ENCODE measurements at places on chromosomes 7 and 10. TPM values are rescaled to one million over a fixed set of nuclear protein-coding genes. Genes with fewer than 3 reads are reported as not detected.

- no peaks in the 10 kb centered on the region for H3K4me1 ChIP-seq
- H3K4me3 ChIP-seq, result no peak overlapping the region
- H3K27me3 ChIP-seq, result no peaks in the 10 kb centered on the region
- no peak for DNase-seq
- no peak overlapping the region for H3K27ac ChIP-seq
Measured at GRCh38 chr10:118768041-118768919, 13.5 kb upstream of the CACUL1 start.

- no peaks in the 10 kb centered on the region for H3K36me3 ChIP-seq
- no peak for DNase-seq
- no peak overlapping the region for H3K4me3 ChIP-seq
Measured at GRCh38 chr7:124328774-124329173, 295.9 kb upstream of the TMEM229A start.

DNA sequence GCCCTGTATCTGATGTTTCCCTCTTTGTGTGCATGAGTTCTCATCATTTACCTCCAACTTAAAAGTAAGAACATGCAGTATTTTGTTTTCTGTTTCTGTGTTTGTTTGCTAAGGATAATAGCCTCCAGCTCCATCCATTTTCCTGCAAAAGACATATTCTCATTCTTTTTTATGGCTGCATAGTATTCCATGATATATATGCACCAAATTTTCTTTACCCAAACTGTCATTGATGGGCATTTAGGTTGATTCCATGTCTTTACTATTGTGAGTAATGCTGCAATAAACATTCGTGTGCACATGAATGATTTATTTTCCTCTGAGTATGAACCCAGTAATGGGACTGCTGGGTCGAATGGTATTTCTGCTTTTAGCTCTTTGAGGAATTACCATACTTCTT lies 163.4 kb downstream of the TMEM26 start:
- no peaks in the 10 kb centered on the region for H3K36me3 ChIP-seq
- no peak overlapping the region for H3K27ac ChIP-seq
- peaks cover 20% of the 10 kb centered on the region for H3K4me1 ChIP-seq
- no peaks in the 10 kb centered on the region for H3K27me3 ChIP-seq
- H3K4me3 ChIP-seq, result no peak overlapping the region

- no peaks in the 10 kb centered on the region for H3K36me3 ChIP-seq
Measured at GRCh38 chr7:33065981-33066380, 3.4 kb upstream of the NT5C3A start.

- no peaks in the 10 kb centered on the region for H3K36me3 ChIP-seq
- peaks cover 36% of the 10 kb centered on the region for H3K27me3 ChIP-seq
- H3K4me3 ChIP-seq, result peak within 1 kb of the TSS; percentile 99
- H3K4me1 ChIP-seq, result peaks cover 32% of the 10 kb centered on the region
- H3K27ac ChIP-seq, result no peak within 1 kb of the TSS
- no peak for DNase-seq
Measured at GRCh38 chr7:151057506-151057988, at the start of gene CDK5. TSS of gene CDK5 (minus strand) at chr7:151057897. CDS start at chr7:151057848, 49 bp downstream.

GRCh38 chr10:127451628-127452027 lies 97.5 kb upstream of the NPS start:
- no peak for DNase-seq
- H3K36me3 ChIP-seq, result no peaks in the 10 kb centered on the region
- no peaks in the 10 kb centered on the region for H3K27me3 ChIP-seq
- no peak overlapping the region for H3K4me3 ChIP-seq
- no peak overlapping the region for H3K27ac ChIP-seq

DNA sequence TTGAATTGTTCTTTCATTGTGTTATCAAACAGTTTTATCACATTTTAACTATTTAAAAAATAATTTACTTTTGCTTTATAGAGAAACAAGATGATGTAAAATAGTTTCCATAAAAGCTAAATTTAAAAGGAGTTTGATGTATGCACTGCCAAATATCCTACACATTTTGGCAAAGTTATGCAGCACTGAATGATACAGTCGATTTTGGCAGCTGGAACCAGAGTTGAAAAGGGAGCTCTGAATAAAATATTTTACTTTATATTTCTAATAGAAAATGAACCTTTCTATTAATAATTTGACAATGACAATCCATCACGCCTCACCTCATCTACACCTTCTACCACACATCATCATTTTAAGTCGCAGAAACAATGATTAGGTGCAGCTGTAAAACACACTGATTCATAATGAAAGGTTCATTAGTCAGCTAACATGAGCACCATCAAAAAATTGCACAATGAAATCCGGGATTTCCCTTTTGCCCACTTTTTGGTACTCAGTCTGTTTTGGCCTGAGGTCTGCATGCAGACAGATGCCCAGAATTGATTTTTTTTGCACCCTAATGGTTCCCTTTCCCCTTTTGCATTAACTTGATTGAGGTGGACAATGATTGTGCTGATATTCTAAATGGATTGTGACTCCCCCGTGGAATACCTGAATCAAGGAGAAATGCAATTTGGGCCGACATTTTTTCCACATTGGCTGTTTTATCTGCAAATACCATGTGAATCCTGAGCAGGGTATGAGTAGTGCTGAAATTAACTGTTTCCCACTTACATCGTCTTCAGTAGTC lies 105.8 kb downstream of the THSD7A start:
- H3K4me3 ChIP-seq, result no peak overlapping the region
- no peak for DNase-seq
- no peaks in the 10 kb centered on the region for H3K36me3 ChIP-seq
- H3K27ac ChIP-seq, result no peak overlapping the region

GRCh38 chr10:36181426-36182178 lies 539.5 kb upstream of the FZD8 start:
- H3K4me1 ChIP-seq, result peaks cover 11% of the 10 kb centered on the region
- H3K27ac ChIP-seq, result no peak overlapping the region
- H3K36me3 ChIP-seq, result no peaks in the 10 kb centered on the region
- H3K4me3 ChIP-seq, result no peak overlapping the region
- no peak for DNase-seq
- peaks cover 13% of the 10 kb centered on the region for H3K27me3 ChIP-seq

DNA sequence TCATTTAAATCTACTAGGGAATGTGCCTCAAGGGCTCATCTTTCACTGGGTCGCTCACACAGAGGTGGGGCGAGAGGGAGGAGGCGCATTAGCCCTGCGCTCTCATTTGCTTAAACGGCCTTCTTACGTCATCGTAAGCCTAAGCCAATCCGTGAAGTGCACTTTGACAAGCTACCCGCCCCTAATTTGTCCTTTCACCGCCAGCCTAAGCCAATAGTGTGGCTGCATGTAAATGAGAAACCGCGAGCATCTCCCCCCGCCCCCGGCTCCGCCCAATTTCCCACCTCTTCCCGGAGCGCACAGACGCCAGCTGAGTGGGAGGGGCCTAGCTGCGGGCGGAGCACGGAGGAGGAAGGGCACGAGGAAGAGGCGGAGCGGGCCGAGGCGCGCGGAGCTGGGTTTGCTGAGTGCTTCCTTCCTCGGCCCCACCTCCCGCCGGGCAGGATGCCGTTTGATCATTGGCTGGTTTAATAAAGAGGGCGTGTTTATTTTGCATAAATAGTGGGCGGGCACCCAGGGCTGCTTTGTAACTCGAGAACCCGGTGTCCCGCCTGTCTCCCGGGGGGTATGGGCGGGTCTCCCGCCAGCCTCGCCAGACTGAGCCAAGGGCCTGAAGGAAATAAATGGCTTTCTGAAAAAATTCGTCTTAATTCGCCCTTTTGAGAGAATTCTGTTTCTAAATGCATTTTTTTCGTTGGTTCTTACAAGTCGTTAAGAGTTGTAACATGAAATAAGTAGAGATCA lies 289.6 kb upstream of the NFE2L3 start:
- H3K36me3 ChIP-seq, result no peaks in the 10 kb centered on the region
- H3K27ac ChIP-seq, result no peak overlapping the region
- peak; percentile 100 for DNase-seq
- no peak overlapping the region for H3K4me3 ChIP-seq

DNA sequence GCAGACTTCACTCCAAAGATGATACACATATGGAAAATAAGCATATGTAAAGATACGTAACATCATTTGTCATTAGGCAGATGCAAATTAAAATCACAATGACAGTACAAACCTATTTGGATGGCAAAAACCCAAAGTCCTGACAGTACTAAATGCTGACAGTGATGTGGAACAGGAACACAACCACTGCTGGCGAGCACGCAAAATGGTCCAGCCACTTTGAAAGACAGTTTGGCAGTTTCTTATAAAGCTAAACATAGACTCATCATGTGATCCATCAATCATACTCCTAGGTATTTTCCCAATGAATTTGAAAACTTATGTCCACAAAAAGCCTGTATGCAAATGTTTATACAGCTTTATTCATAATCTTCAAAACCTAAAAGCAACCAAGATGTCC lies 200.7 kb downstream of the RAMP3 start:
- no peak overlapping the region for H3K4me3 ChIP-seq
- H3K36me3 ChIP-seq, result no peaks in the 10 kb centered on the region
- H3K27ac ChIP-seq, result no peak overlapping the region
- DNase-seq, result no peak

DNA sequence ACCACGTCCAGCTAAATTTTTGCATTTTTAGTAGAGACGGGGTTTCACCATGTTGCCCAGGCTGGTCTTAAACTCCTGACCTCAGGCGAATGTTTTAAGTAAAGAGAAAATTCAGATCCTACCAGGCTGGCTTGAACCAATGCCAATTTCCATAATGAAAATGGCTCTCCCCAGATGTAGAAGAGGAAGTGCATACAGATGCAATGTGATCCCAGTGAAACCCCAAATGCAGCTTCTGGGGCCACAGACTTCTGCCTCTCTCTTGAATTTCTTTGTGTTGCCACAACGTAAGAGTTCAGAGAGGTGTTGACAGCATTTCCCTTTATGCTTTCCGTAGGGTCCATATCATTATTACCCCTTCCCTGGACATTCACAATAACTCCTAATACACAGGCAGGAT lies 29.6 kb upstream of the GOT1 start:
- DNase-seq, result no peak
- H3K36me3 ChIP-seq, result no peaks in the 10 kb centered on the region
- H3K27ac ChIP-seq, result no peak overlapping the region
- H3K27me3 ChIP-seq, result no peaks in the 10 kb centered on the region
- H3K4me1 ChIP-seq, result no peaks in the 10 kb centered on the region

DNA sequence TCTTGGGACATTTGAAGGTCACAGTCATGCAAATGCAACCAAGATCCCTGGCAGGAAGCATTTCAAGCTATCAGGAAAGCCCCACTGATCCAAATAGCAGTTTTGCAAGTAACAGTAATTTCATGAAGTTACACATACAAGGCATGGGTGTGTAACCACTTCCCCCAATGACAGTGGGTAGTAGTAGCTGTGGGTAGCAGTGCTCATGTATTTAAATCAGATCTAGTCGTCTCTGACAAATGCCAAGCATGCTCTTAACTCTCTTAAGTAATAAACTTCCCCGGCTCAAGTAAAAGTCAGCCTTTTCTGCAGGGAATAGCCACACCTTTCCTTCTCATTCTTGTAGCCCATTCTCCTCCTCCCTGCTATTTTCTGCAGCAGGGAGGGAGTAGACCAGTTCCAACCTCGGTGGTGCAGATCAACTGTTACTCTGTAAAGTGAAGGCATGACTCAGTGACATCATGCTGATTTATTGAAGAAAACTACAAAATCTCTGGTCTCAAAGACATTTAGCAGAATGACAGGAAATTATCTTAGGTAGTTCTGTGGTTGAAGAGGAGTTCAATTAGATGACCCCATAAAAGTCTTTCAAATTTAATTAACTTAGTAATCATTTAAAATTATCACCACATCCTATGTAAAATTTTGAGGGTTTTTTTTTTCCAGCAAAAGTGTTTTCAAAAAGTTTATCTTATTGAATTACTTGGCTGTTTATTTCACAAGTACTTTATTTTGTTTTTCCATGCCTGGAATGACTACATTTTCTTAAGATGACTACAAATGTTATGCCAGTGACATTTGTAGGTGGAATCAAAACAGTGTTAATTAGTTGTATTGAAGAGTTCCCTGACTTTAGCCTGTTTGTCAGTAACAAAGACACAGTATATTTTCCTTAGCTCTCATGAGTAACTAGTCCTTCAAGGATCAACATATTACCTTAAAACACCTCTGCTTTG lies 568.3 kb downstream of the INHBA start:
- no peaks in the 10 kb centered on the region for H3K36me3 ChIP-seq
- DNase-seq, result no peak
- no peak overlapping the region for H3K4me3 ChIP-seq
- H3K27me3 ChIP-seq, result no peaks in the 10 kb centered on the region

GRCh38 chr7:12386313-12386740 lies 17.3 kb downstream of the VWDE start:
- no peak for DNase-seq
- H3K4me3 ChIP-seq, result no peak overlapping the region
- no peak overlapping the region for H3K27ac ChIP-seq
- H3K27me3 ChIP-seq, result no peaks in the 10 kb centered on the region
- no peaks in the 10 kb centered on the region for H3K4me1 ChIP-seq

- no peak overlapping the region for H3K4me3 ChIP-seq
- H3K4me1 ChIP-seq, result no peaks in the 10 kb centered on the region
- H3K27me3 ChIP-seq, result no peaks in the 10 kb centered on the region
- no peaks in the 10 kb centered on the region for H3K36me3 ChIP-seq
- no peak for DNase-seq
Measured at GRCh38 chr7:18191862-18192625, 164.4 kb upstream of the PRPS1L1 start.

- no peaks in the 10 kb centered on the region for H3K4me1 ChIP-seq
- peak; percentile 66 for DNase-seq
- no peak overlapping the region for H3K27ac ChIP-seq
- H3K36me3 ChIP-seq, result no peaks in the 10 kb centered on the region
Measured at GRCh38 chr7:91852263-91852741, 28.2 kb downstream of the MTERF1 start.

DNA sequence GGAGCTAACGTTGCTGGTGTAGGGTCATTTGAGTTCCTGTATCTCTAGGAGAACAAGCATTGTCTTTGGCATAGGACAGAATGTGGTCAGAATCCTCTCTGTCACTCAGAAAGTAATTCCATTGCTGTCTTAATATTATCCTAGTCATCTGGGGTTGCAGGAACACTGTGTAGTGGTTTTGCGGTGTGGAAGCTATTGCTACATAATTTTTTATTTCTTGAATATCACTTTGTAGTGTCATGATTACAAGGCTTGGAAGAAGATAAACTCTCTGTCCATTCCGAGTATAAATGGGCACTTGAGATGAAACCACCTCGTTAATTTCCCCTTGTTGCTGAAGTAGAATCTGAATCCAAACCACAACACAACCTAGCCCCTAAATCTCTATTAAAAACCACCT lies 919.2 kb downstream of the LRMDA start:
- H3K36me3 ChIP-seq, result no peaks in the 10 kb centered on the region
- no peaks in the 10 kb centered on the region for H3K27me3 ChIP-seq
- H3K4me3 ChIP-seq, result no peak overlapping the region
- no peaks in the 10 kb centered on the region for H3K4me1 ChIP-seq

DNA sequence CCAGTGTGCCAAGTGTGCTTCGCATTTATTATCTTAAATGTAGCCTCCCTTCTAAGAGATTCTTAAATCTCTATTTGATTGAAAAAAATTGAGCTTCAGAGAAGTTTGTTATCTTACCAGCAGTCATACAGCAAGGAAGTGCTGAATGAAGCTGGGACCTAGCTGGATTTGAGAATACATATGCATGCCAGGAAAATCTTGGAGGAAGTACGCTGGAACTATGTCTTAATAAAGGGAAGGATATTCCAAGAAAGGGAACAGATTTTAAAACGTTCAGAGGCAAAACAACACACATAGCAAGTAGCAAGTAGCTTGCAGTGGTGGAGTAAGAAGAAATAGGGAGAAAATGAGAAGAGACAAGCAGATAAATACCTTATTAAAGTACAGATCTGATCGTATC lies 1.5 kb downstream of the CFAP70 start:
- peaks cover 9% of the 10 kb centered on the region for H3K27me3 ChIP-seq
- no peak for DNase-seq
- no peaks in the 10 kb centered on the region for H3K4me1 ChIP-seq

Gene IFIT3
- total RNA-seq, result 0.43 TPM

Gene GPR26
- total RNA-seq, result 0.07 TPM

Gene ZMIZ2
- total RNA-seq, result 46.1 TPM

Gene PBLD
- 1.2 TPM for total RNA-seq

Gene ABCA13
- 0.16 TPM for total RNA-seq

Gene TM9SF3
- 72.5 TPM for total RNA-seq

Gene ASZ1
- total RNA-seq, result not detected

Gene IKZF1
- total RNA-seq, result 1.8 TPM

Gene LRRC61
- 67.6 TPM for total RNA-seq
